ENCODE measurements at places on chromosomes 7 and 10.

GRCh38 chr10:31803606-31804351, 124.9 kb downstream of the ARHGAP12 start:
- no peak for DNase-seq

GRCh38 chr7:130970196-130970595, 236.2 kb upstream of the KLF14 start:
- DNase-seq = no peak

DNA sequence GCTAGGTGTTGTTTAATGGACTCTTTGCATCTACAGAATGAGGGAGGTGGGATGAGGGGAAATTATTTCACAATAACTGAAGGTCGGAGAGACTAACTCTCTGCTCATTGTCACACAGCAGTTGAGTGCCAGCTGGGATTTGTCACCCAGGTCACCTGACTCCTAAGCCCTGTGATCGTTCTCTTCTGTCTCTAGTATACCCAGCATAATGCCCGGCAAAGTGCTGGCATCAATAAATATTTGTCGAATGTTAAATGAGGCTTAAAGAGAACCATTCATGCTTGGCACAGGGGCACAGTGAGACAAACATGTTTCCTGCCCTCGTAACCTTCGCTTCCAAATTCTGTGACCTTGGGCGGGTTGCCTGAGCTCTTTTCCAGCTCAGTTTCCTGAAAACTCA, 70.8 kb downstream of the TCF7L2 start:
- DNase-seq = peak; percentile 24

DNA sequence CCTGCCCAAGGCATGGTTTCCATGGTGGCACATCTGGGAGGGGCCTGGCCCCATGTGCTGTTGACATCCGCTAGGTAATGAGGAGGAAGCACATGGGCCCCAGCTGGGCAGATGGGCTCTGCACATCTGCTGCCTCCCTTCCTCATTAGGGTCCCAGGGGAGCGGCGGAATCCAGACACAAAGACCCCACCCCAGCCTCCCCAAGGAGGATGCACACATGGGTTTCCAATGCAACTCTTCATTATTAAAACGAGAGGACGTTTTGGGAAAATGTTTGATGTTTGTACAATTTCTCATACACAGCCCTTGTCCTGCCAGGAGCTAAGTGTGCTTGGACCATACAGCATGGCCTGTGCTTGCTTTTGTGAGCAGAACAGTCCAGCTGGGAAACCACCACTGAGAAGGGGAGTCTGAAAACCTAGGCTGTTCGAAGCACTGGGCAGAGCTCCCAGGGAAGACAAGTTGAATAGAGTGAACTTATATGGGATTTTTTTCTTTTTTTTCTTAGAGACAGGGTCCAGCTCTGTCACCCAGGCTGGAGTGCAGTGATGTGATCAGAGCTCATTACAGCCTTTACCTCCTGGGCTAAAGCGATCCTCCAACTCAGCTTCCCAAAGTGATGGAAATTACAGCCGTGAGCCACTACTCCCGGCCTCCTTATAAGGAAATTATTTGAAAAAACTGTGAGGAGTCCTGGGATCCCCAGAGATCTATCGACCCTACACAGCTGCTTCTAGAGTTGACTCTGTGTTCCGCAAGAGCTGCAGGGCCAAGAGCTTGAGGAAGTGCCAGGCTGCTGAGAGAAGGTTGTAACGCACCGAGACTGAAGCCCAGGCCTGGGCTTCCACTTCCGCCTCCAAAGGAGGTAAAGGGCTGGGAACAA, 23.4 kb downstream of the FAM107B start:
- peak; percentile 40 for DNase-seq

GRCh38 chr7:86991771-86992191, 67.7 kb downstream of the ELAPOR2 start:
- peak; percentile 76 for DNase-seq

GRCh38 chr7:24951441-24951980, 28.5 kb downstream of the OSBPL3 start:
- no peak for DNase-seq

DNA sequence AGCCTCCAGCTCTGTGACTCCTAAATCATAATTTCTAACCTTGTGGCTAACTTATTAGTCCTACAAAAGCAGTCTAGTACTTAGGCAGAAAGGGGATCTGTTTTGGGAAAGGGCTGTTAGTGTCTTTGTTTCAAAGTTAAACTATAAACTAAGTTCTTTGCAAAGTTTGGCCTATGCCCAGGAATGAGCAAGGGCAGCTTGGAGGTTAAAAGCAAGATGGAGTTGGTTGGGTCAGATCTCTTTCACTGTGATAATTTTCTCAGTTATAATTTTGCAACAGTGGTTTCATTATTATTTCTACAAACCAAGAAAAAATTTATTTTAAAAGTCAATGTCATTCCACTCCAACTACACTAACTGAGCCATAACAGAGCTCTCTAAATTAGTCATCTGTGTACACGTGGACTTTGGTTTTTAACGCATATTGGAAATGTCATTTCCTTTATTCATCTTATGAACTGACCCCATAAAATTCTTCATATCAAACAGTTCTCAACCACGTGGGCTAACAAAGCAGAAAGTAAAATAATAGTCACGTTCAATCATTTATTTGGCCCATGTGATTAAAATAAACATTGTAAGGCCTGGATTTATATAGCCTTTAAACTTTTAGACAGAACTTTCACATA, 143.2 kb upstream of the C7orf33 start:
- no peak for DNase-seq

- DNase-seq = no peak
These were observed 71.0 kb downstream of the GLRX3 start for GRCh38 chr10:130207205-130207604.

DNA sequence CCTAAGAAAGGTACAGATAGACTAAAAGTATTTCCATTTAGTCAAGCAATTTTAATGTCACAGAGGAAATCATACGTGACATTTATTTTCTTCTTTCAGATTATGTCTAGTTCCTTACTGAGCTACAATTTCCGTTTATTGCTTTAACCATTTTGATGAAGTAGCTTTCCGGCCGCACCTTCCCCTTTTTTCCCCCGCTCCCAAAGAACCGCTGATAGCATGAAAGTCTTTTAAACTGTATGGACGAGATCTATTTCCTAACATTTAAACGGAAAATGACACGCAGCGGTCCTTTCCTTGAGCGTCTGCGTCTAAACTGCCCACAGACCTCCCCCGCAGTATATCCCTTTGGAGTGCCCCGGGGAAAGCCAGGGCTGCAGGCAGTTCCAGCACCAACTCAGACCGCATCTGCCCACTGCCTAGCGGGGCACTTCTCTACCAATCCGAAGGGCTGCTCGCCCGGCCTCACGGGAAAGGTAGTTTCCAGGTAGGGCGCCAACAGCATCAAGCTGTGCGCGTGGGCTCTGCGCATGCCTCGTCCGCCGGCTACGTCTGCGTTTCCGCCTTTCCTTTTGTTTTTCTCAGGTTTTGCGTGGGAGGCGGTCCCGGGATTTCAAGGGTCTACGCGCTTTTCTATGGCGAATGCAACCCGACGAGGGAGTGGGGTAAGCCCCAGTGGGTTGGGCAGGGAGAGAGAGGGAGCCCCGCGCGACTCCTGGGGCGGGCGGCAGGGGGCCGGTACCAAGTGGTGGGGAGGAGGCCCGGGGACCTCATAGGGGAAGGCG, at the start of gene ZNF33A:
TSS of gene ZNF33A (plus strand) at position 557 of the 785 bp plus-strand sequence. CDS start 1,667 bp downstream, outside the sequence.
- DNase-seq = no peak

GRCh38 chr10:64275774-64276173, 754.6 kb downstream of the REEP3 start:
- DNase-seq = no peak

DNA sequence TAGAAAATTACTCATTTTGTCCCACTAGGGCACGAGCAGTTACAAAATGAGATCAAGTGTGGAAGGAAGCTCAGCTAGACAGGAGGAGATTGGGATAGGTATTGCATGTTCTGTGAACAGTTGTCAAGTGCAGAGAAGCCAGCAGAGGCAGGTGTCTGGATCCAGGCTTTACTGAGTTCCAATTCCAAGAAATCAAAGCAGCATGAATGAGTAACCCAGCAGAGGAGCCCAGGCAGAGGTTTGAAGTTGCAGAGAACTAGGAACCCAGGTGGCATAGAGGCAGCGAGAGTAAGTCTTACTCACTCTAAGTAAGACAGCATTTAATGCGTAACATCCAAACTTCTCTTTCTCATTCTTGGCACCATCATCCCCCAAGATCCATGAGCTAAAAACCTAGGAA, 11.8 kb downstream of the MRC1 start:
- no peak for DNase-seq

GRCh38 chr10:84155521-84155920, 16.2 kb downstream of the GHITM start:
- no peak for DNase-seq

DNA sequence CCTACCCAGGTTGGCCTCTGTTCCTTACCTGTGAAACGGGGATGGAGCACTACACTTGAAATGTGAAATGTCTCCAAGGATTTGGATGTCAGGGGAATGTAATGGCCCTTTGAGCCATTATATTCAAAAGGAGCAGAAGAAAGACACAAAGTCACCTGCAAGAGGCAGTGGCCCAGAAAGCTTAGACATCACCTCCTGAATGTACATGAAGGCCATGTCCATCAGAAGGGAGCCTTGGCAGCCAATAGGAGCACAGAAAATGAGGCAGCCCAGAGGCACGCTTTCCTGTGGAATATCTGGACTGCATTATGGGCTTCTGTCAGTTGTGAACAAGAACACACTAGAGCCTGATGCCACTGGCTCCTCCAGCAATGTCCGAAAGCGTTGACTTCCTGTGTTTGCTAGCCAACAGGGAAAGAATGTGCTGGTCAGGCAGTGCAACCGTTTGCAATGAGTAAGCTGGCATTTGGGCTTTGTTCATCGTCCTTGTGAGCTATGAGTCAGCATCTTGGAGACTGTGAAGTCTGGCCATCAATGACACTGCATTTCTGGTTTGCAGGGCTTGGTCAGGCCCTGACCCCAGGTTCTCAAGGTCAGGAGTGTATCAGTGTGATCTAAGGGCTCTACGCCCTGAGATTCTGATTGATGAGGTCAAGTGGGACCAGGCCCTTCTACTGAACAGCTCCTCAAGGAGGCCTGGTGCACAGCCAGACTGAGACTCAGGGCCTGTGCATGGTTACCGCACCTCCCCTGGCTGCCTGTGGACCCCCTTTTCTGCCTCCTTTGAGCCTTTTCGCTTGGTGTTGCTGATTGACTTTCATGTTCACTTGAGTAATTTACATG, 222.4 kb downstream of the RPS24 start:
- peak; percentile 98 for DNase-seq

GRCh38 chr7:132527467-132528410, 48.5 kb downstream of the PLXNA4 start:
- no peak for DNase-seq

- no peak for DNase-seq
These were observed 66.5 kb downstream of the AFAP1L2 start for GRCh38 chr10:114337510-114338462.

DNA sequence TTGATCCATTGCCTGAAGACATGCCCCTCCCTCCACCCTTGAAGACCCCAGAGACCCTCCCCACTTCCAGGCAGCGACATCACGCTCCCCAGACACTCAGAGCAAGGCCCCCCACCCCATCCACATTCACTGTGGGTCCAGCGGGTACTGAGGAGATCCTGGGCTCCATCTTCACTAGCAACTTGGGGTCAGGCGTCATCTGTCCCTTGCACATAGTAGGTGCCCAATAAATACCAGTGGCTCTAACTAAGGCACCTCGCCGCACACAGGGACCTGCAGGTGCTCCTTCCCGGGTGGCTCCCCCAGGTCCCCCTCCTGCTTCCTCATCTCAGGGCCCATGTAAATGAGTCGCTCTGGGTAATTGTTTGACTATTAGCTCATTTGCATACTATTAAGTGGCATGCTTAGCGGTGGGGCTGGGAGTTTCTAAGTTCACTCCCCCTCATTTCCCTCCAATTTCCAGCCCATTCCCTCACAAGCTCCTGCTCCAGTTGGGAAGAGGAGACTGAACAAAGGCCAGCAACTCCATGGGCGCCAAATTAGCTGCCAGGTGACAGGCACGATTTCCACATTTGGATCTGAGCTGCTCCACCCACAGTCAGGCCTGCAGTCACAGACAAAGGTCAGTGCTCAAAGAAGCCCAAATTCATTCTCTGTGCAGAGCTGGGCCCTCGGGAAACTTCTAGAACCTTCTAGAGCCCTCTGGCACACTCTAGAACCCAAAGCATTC, 29.7 kb downstream of the EBF3 start:
- DNase-seq = no peak

DNA sequence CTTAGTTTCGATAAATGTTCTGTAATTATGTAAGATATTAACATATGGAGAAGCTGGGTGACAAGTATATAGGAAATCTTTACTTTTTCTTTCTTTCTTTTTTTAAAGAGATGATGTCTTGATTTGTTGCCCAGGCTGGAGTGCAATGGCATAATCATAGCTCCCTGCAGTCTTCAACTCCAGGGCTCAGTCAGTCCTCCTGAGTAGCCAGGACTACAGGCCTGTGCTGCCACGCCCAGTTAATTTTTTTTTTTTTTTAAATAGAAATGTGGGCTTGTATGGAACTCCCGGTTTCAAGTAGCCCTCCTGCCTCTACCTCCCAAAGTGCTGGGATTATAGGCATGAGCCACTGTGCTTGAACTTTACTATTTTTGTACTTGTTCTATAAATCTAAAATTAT, 111.7 kb downstream of the POLL start:
- DNase-seq = no peak

DNA sequence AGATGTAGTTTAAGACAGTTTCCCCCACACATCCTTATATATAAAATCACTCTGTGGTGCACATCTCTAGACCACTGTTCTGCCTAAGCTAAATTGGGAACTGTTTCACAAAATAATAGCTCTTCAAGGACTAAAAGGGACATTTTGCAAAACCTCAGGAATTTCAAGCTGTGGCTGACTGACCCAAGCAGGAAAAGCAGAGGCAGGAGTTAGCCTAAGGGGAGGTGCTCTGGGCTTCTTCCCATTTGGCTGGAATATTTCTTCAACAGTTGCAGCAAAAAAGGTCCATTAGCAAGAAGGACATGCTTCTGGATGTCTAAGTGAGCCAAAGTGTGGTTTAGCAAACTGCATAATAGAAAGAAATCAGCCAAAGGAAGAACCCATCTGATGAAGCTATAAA, 551.2 kb upstream of the ANKRD30A start:
- DNase-seq = peak; percentile 35

- peak; percentile 82 for DNase-seq
These were observed 193.2 kb downstream of the MYOF start for GRCh38 chr10:93288679-93289634.

DNA sequence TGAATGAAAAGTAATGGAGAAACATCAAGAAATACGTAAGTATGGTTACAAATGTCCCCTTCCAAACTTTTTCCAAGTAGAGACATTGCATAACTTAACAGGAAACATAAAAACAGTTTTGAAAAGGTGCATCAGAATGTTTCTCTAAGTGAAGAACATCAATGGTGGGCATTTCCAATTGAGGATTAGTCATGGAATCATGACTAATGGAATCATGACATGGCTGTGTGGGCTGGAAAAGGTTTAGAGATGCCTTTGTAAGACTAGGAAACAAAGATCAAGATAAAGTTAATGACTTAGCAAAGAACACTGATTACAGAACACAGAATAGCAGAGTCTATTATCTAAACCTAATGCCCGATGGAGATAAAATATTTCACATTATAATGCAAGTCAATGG, 272.0 kb downstream of the HPSE2 start:
- DNase-seq = peak; percentile 63

GRCh38 chr10:48697821-48698764, 13.4 kb downstream of the WDFY4 start:
- DNase-seq = no peak

GRCh38 chr7:27510541-27510940, 152.1 kb downstream of the HIBADH start:
- DNase-seq = no peak
